ENCODE measurements at places on chromosomes 2 and 18.

DNA sequence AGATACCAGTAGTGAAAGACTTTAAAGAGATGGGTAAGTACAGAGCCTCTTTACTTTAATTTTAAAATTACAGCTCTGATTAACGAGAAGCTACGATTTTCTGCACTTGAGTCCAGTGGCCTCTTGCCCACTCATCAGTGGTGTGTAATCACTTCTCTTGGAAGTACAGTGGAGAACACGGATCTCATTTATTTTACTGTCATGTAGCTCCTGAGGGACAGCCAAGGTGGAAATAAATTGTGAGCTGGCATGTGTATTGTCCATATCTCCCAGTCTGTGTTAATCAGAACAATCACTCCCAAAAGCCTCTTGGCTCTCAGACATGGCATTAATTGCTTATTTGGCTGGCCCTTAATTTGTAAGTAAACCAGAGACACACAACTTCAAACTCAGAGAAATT, 69.4 kb downstream of the LOXHD1 start:
- DNase-seq, result no peak

DNA sequence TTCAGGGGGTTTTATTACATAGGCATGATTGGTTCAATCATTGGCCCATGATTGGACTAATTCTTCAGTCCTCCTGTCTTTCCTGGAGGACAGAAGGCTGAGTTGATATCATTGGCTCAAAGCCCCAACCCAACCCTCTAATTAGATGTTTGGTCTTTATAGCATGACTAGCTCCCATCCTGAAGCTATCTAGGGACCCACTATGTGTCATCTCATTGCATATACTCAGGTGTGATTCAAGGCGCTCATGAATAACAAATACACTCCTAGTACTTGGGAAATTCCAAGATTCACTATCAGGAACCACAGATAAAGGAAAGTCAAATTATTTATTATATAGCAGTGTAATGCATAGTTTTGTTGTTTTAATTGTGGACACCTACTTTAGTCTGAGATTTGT, 24.9 kb upstream of the NBEAL1 start:
- DNase-seq, result no peak

- no peak for DNase-seq
These were observed 529.8 kb upstream of the VRK2 start for GRCh38 chr2:57516698-57517340.

GRCh38 chr2:113324684-113325160, 46.0 kb upstream of the PAX8 start:
- DNase-seq, result peak; percentile 60

DNA sequence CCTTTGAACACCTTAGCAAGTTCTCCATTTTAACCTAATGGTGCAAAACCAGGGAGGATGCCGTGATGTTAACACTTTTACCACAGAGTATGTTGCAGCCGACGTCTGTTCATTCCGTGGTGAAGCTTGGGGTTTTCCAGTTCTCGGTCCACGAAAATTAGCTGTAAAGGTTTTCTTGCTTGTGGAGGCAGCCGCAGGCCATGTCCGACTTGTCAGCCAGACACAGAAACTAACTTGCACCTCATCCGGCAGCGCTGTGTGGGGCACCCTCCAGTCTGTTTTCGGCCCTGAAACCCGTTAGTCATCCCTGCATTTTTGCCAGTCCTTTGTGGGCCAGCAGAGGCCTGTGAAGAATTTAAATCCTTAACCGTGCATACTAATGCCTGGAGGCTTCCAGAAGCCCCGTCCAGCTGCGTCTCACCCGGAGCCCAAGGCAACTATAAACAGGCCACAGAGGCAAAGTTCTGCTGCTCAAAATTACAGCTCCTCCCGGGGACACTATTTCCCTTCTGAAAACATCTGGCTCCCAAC, 70.6 kb downstream of the SH3YL1 start:
- no peak for DNase-seq

GRCh38 chr18:56115071-56116015, 523.0 kb downstream of the TXNL1 start:
- DNase-seq, result no peak

GRCh38 chr2:88530081-88530480, 77.6 kb upstream of the FOXI3 start:
- no peak for DNase-seq
